GM12891 (cell line): ENCODE measurements at places on chromosomes 1 and 21.

- DNase-seq: peak; percentile 98
Observed at GRCh38 chr21:43938751-43939442, 73.2 kb upstream of the TRAPPC10 start.

- no peak for DNase-seq
Observed at GRCh38 chr1:89780721-89781120, 40.1 kb upstream of the LRRC8D start.

- no peak for DNase-seq
Observed at GRCh38 chr1:198272492-198272891, 115.7 kb downstream of the NEK7 start.

DNA sequence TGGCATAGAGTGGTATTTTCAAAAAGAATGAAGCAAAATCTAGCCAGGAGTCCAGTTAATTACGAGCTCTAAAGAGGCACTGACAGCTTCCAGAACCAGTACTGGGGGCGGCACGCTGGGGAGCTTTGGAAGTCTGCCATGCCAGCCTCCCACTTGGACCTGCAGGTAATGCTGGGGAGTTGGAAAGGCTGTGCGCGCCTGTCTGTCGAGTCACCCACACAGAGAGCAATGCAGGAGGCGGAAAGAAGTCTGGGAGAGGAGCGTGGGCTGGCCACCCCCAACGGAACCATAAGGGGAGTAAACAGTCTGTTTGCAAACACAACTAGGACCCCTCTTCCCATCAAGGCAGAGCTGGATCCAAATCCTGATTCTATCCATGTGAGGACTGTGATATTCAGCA lies 84.5 kb downstream of the BEND5 start:
- no peak for DNase-seq

DNA sequence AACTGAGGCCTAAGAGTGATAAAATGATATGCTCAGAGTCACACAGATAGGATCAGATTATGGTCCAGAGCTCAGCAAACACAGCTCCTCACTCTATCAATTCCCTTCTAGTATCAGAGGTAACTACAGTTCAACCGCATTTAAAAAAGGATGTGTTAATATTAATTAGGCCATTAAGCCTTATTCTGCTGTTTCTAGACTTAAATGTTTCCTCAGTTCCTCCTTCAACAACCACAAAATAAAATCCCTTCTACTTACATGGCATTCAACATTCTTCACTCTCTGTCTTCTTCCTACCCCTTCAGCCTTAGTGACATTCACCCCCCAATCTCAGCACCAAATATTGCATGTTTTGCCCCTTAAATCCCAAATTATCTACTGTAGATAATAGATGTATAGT lies 254.9 kb downstream of the PLPP3 start:
- no peak for DNase-seq

DNA sequence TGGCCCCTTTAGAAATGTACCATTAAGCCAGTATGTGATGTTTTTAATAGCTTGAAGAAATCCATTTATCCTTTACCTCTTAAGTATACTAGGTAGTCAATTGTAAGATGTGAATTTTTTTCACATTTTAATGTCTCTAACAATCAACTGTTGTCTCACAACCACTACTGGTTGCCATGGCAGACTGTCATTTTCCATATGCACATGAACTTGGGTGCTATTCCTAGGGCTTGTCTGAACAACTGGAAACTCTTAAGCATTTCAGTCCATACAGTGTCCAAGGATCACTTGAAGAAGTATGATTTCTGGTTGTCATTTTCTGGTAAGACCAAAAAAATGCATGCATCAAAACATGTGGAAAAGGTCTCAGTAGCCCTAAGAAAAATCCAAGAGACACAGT lies 315.1 kb downstream of the HHIPL2 start:
- no peak for DNase-seq

GRCh38 chr1:39859859-39860812 lies 23.2 kb downstream of the TRIT1 start:
- DNase-seq: no peak

GRCh38 chr1:1272341-1273208 lies 1.1 kb downstream of the UBE2J2 start:
- no peak for DNase-seq

DNA sequence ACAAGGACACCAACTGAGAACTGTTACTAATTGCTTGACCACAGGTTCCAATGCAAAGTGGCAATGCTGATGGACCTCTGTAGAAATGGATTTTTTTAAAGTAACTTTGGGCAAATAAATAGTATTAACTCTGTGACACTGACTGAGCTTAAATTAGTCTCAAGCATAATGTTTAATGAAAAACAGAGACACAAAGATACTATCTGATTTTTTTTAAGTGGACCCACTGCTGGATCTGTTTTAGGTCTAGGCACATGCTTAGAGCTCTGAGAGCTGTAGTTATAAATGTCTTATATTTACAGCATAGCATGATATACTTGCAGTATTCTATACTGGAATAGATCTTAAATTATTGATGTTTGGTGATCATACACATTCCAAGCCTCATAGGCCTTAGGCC lies 481.6 kb upstream of the LRRC7 start:
- no peak for DNase-seq

DNA sequence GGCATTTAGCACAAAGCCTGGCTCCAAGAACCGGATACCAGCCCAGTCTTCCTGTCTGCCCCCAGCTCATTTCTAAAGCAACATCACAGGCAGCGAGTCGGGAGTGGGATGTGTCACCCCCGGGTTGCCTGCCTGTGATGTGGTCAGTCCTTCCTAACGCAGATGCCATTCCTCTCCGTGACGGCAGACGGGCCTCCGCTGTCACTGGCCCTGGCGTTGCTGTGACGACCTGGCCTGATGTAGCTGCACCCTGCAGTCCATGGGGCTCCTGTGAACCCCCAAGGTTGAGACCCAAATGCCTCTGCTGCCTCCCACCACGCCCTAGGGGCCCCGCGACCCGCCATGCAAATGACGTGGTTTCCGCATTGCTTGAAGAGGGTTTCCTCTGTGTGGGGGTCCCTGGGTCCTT lies 12.3 kb downstream of the TNFRSF1B start:
- DNase-seq: no peak

GRCh38 chr1:197437601-197438000 lies 169.5 kb downstream of the CRB1 start:
- DNase-seq: no peak

DNA sequence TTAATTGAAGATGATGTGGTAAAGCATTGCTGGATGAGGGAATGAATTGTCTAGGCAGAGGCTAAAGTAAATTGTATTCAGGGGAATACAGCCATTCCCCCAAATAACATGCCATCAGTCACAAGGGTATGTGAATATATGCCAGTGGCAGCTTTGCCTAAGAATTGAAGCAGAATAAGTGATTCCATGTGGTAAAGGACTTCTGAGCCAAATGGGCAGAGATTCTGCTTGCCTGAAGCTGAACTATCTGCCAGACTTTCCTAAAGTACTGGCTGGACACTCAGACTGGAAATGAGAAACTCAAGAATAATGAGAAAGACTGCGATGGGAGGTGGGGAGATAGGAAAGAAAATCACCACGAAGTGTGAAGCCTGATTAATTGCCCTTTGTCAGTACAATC lies 2.4 kb downstream of the LIX1L start:
- no peak for DNase-seq

GRCh38 chr1:10540277-10541005 lies 65.7 kb downstream of the PEX14 start:
- no peak for DNase-seq

- no peak for DNase-seq
Observed at GRCh38 chr1:169698976-169699375, 12.4 kb downstream of the SELL start.

- DNase-seq: no peak
Observed at GRCh38 chr1:239274242-239274830, 112.0 kb upstream of the CHRM3 start.

DNA sequence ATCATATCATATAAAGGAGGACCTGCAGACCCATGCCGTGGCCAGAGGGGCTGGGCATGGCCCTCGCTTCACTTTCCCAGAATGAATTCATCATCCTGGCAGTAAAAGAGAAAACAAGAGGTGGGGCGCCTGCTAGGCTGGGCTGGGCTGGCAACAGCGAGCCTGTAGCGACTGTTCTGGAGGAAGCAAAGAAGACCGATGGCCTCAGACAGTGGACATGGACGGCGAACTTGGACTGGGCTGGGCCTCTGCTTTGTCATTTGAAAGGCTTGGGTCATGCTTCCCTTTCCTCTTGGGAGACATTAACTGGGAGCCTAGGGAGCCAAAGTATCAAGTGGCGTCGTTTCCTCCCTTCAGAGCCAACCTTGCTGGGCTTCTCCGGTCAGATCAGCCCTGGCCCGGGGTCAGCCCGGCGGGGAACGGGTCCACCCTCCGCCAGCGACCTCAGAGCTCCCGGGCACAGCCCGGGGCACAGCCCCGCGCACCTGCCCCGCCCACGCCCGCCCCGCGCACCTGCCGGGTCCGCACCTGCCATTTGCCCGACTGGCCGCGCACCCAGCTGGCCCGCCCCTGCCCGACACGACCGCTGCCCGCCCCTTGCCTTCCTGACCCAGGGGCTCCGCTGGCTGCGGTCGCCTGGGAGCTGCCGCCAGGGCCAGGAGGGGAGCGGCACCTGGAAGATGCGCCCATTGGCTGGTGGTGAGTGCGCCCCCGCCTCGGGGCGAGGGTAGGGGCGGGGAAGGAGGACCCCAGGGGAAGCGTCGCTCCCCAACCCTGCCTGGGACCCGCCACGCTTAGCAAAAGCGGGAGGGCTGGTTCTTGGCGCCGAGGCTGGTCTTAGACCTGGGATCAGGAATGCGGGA lies at the start of gene FAM3B:
Gene FAM3B, plus strand, starts transcription at position 602 of the 863 bp plus-strand sequence. Its CDS starts 79 bp downstream, at position 681.
- no peak for DNase-seq

DNA sequence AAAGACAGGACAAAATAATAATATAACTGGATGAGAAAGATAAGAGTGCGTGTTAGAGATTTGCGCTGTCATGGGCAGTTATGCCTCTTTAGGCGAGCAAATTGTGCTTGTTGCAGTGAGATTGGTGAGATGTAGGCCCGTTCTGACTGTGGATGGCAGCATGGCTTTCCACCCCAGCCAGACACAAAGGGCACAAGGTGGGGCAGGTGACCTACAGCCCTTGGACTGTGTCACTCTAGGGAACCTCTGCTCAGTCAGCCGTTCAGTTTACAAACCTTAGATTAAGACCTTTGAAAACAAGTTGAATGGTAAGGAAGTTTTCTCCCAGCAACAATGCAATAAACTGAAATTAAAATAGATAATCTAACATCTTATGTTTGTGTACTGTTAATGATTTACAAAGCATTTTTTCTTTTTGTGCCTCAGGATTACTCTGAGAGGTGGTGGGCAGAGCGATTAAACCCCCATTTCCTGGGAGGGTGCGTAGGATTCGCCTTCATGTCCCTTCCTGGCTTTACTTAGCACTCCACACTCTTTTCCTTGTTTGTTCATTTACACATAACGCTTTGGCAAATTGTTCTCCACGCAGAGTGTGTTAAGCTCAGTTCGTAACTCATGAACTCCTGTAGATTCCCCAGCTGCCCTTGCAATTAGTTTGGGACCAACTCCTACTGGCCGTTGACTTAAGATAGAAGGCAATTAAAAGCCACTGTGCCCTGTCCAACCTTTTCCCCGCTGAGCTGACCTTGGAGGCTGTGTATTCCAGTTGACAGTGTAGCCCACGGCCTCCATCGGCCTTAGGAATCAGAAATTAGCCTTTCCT lies 58.1 kb upstream of the IGSF5 start:
- DNase-seq: no peak
